Kidney (tissue), 22 donors: ENCODE measurements at places on chromosomes 16 and 17. TPM values are rescaled to one million over a fixed set of nuclear protein-coding genes. Genes with fewer than 3 reads are reported as not detected.

DNA sequence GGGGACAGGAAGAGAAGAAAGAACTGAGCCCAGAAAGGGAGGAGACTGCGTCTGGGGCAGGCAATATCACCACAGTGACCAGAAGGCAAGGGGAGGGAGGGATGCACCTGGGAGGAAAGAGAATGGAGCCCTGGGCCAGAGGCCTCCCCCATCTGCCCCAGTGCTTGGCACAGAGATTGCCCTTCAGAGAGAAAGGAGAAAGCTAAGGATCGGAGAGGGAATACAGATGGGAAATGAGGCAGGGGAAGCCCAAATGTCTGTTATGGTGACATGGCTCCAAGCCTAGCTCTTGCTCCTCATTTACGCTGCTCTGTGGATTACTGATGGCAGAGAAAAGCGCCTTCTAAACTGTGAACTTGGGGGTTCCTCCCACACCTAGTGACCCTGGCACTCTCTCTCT, 47.2 kb downstream of the PIPOX start:
- no peak for DNase-seq

DNA sequence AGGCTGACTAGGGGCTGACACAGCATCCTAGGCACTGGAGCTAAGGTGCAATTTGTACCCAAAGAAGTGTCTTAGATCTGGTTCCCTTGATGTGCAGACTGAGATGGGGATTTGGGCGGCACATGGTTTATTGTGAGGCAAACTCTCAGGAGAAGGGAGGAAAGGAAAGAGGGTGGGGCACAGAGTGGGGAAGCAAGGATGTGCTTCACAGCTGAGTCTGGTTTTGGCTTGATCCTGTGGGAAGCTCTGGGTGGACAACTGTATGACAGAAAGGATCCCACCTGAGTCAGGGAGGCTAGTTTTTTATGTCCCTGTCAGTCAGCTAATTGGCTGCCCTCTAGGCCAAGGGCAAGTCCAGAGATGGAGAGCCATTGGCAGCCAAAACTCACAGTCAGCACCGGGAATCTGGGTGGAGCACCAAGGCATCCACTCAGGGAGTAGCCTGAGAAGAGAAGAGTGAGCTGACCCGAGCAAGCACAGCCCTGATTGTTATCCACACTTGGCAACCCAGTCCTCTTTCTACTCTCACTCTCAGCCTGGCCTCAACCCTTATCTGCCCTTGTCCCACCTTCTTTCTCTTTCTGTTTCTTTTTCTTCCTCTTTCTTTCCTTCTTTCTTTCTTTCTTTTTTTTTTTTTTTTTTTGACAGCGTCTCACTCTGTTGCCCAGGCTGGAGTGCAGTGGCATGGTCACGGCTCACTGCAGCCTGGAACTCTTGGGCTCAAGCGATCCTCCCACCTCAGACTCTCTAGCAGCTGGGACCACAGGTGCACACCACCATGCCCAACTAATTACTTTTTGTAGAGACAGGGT, 12.0 kb downstream of the ARL4D start:
- DNase-seq, result no peak

PIEZO1 gene
- total RNA-seq, result 124 TPM

DNA sequence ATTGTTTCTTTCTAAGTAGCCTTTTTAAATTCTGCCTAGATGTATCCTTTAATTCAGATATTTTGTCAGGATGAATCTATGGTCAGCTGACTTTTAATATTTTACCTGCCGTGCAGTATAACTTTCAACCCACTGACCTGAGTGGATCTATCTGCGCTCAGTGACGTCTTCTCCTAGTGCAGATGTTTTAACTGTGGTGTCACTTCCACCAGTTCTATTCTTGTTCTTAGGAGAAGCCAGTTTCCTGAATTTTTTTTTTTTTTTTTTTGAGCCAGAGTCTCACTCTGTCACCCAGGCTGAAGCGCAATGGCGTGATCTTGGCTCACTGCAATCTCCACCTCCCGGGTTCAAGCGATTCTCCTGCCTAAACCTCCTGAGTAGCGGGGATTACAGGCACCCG, 5.0 kb upstream of the TM4SF5 start:
- no peak for DNase-seq

MED9 gene
- total RNA-seq, result 20.8 TPM

ASGR1 gene
- total RNA-seq, result 2.1 TPM

DNA sequence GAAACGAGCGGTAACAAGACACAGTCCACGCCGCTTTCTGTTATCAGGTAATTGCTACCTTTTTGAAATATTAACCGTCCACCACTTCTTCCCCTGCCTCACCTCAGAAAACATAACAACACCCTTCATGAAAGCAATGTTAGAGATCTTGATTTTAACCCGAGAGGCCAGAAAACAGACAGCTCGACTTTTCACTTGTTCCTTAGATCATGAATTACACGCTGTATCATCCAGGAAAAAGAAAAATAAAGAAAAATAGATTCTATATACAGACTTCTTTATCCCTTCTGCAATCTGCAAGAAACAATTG, 957.1 kb upstream of the SOX9 start:
- DNase-seq, result no peak

DNA sequence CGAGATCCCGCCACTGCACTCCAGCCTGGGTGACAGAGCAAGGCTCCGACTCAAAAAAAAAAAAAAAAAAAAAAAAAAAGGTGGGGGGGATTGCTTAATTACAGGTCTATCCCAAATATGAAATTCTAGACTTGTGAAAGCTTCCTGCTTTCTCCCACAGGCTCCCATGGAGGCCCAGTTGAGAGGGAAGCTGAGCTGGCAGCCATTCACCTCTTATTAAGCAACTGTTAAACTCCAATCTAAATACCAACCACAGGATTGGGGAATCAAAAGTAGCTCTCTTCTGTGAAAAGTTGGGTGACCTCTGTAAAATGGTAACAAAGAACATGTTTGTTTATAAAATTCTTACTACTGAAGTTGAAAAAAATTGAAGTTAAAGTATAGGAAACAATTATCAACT, 45.8 kb upstream of the STAC2 start:
- DNase-seq, result no peak

DNA sequence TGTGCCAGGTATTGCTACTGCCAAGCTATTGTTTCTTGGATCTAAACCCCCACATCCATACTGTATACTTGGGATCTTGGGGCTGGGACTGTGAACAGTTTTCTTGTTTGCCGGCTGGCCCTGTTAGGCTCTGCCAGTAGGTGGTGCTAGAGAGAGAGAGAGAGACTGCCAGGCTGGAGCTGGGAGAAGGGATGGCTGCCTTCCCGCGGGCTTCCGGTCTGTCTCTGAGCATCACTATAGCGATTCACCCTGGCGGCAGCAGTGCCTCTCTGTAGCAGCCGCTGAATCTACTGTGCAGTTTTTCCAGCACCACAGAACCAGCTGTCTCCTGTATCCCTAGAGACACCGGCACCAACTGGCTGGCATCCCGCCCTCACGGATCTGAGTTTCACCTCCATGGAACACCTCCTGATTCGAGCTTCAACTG, 201.2 kb downstream of the UTP18 start:
- DNase-seq, result peak; percentile 53

NPIPB4 gene
- 188 TPM for total RNA-seq

- DNase-seq, result peak; percentile 21
These were observed 645 bp upstream of the GFOD2 start for GRCh38 chr16:67719778-67720144.

GRCh38 chr17:69187294-69187693, 41.3 kb downstream of the ABCA10 start:
- DNase-seq, result peak; percentile 5

DNA sequence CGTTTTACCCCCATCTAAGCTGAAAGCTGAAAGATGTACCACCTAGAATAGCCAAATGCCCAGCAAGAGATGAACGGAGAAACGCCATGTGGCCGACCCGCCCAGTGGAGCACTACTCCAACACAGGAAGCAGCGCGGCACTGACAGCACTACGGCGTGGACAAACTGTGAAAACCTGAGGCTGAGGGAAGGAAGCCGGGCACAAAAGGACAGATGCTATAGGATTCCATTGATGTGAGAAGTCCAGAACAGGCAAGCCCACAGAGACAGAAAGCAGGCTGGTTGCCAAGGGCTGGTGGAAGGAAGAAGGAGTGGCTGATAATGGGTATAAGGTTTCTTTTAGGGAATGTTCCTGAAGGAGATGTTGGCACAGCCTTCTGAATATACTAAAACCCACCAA, 29.4 kb upstream of the SLC38A8 start:
- no peak for DNase-seq

- DNase-seq, result peak; percentile 94
These were observed 50.0 kb downstream of the SF3B3 start for GRCh38 chr16:70573451-70574121.

CACNA1H gene
- total RNA-seq, result 20.6 TPM

GRCh38 chr17:80137131-80137530, 9.8 kb downstream of the EIF4A3 start:
- no peak for DNase-seq

DNA sequence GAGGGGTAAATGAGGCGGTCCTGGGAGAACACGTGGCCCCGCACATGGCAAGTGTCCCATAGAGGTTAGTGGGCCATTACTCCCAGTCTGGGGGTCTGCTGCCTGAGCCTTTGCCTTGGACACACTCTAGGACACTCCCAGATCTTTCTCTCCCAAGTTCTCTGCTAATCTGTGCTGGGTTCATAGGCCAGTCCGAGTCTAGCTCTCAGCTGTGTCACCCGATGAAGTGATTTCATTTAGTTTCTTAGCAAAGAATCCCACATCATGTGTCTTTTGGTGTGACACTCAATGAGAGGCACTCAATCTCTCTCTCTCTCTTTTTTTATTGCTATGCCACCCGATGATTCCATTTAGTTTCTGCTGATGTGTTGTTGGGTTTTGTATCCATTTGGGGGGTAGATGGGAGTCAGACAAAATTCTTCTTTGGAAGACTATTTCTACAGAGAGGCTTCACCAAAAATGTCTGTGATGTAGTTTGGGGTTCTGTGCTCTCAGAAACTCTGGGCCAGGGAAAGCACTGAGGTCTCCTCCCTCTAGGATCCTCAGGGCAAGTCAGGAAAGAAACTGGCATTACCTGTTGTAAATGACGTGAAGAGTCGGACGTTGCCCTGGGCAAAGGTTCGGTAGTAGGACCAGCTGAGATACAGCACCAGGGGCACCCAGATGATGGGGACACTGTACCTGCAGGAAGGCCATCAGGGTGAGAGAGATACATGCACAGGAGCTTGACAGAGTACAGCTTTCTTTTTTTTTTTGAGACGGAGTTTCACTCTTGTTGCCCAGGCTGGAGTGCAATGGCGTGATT, 25.2 kb upstream of the MLKL start:
- DNase-seq, result no peak

DNA sequence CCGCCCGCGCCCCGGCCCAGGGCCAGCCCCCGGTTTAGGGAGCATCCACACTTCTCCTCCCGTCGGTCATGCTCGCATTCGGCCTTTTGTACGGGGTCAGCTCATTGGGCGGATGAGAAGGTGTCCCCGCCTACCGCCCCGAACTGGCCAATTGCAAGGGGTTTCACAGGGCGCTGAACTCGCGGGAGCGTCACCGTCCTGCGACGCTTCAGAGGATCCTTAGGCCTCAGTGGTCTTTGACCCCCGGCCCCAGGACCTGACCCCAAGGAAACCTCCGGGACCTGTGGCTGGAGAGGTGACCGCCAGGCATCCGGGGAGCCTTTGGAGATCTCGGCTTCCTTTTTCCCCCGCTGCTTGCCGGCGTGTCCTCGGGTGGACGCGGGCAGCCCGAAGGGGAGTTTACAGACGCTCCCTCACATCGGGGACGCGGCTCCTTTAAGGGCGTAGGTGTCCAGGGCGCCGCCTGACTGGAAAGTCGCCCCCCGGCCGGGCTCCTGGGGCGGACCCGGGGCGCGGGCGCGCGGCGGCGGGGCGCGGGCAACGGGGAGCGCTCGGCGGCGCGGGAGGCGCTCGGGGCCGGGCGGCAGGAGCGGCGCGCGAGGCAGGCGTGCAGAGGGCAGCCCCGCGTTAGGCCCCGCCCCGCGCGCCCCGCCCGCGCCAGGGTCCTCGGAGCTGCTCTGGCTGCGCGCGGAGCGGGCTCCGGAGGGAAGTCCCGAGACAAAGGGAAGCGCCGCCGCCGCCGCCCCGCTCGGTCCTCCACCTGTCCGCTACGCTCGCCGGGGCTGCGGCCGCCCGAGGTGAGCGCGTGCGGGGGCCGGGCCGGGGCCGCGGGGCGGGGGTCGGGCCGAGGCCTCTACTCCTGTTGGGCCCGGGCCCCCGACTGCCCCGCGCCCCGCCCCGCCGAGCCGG, at the start of gene UBE2I:
TSS of gene UBE2I (plus strand) at position 660 of the 909 bp plus-strand sequence. CDS start 4,395 bp downstream, outside the sequence.
- DNase-seq, result peak; percentile 99

CAVIN1 gene
- total RNA-seq, result 204 TPM

GRCh38 chr17:2264067-2264860, 39.3 kb downstream of the SMG6 start:
- DNase-seq, result no peak

DNA sequence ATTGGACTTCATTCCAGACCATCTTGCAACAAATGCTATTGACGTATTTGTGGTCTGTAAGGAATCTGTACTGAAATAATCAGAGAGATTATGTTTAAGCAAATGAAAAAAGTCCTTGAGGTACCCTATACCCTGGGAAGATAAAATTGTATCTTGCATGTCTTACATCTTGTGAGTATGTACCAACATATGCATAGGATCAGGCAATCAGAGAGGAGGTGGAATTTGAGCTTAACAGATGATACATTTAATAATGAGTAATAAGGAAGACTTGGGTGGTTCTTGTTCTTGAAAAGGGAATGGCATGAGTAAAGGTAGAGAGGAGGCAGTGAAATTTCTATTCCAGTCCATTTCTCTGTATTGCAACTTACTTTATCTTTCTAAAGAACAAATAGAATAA, 10.6 kb downstream of the MOSMO start:
- DNase-seq, result no peak

FOXC2 gene
- 6.3 TPM for total RNA-seq

DNA sequence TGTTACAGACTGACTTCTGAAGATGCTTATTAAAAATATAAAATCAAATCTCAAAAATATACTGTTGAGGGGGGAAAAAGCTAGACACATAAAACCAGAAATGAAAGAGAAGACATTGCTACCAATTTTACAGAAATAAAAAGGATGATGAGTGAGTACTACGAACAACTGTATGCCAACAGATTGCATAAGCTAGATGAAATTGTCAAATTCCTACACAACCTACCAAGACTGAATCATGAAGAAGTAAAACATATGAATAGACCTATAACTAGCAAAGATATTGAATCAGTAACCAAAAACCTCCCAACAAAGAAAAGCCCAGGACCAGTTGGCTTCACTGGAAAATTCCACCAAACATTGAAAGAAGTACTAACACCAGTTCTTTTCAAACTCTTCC, 3.5 kb upstream of the CAPNS2 start:
- no peak for DNase-seq

TBX2 gene
- total RNA-seq, result 66.4 TPM
